ENCODE measurements at places on chromosomes 6 and 20.

GRCh38 chr6:21278375-21278745, 315.2 kb upstream of the SOX4 start:
- no peak for DNase-seq

DNA sequence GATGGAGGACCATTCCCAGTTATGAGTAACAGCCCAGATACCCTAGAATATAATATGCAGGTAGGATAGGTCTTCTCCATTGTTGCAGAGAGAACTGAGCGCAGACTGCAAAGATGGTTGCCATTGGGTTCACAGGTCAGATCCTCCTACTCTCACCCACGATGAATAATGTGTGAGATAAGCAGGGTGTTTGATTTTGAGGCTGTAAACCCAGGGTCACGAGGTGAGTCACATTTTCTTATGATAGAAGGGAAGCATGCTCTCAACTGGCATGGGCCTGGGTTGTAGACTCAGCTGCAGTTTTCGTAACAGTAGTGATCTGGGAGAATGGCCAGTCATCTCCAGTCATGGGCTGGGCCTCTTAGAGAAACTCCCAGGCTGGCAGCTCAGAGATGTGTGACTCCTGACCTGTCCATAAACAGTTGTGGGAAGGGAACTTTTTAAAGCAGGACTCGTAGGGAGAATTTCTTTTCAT, 74.2 kb downstream of the CD164 start:
- no peak for DNase-seq

- DNase-seq: no peak
Measured at GRCh38 chr20:6501061-6501460, 266.4 kb upstream of the BMP2 start.

GRCh38 chr6:35589904-35590303, 77.2 kb upstream of the TULP1 start:
- no peak for DNase-seq

DNA sequence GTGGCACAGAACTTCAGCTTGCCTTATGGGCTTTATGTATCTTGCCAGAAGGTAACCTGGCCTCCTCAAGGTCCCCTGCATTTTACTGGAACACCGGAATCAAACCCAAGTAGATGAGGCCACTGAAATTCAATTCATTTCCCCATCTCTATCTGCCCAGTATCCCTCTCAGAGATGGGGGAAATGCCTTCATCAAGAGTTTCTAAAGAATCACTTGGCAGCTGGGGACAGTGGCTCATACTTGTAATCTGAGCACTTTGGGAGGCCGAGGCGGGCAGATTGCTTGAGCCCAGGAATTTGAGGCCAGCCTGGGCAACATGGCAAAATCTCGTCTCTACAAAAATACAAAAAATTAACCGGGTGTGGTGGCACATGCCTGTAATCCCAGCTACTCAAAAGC, 12.9 kb downstream of the MDGA1 start:
- no peak for DNase-seq

GRCh38 chr20:57884956-57885355, 175.1 kb upstream of the PMEPA1 start:
- DNase-seq: no peak

- no peak for DNase-seq
Measured at GRCh38 chr6:137106183-137106582, 61.4 kb upstream of the IL20RA start.

- DNase-seq: no peak
Measured at GRCh38 chr6:110930781-110931180, 27.7 kb upstream of the GTF3C6 start.

GRCh38 chr6:133169901-133170300, 71.3 kb upstream of the EYA4 start:
- no peak for DNase-seq

GRCh38 chr6:169251822-169252504, 1.7 kb downstream of the THBS2 start:
- no peak for DNase-seq

GRCh38 chr6:130752267-130752666, 74.9 kb upstream of the SMLR1 start:
- no peak for DNase-seq

GRCh38 chr6:167300902-167301777, 10.0 kb downstream of the UNC93A start:
- DNase-seq: no peak

DNA sequence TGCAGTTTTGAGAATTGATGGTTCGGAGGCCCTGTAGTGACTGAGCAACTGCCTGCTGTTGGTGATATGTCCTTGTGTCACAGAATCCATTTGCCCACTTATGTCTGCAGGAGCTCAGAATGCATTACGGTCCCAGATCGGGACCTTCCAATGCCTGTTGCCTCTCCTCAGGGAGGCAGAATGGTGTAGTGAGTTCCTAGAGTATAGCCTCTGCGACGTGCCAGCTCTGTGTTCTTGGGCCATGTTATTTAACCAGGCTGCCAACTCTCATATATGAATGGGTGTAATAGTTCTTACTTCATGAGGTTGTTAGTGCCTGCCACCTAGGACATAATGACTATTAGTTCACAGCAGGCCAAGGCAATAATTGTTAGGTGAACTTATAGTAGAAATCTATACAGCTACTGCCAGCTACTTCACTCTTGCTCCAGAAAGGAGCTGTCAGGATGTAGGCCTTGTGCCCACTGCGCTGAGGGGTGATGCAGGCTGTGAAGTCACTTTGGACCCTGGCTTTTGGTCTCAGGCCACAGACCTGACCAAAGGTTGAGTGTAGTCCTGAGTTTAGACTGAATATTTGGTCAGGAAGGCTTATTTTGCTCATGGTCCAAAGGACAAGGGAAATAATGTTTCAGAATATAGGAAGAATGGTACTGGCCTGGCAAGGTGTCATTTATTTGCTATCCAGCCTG, 82.1 kb downstream of the ASXL1 start:
- no peak for DNase-seq

GRCh38 chr6:146194434-146194833, 165.6 kb downstream of the GRM1 start:
- no peak for DNase-seq

GRCh38 chr6:13455552-13455966, 31.8 kb downstream of the GFOD1 start:
- DNase-seq: no peak

DNA sequence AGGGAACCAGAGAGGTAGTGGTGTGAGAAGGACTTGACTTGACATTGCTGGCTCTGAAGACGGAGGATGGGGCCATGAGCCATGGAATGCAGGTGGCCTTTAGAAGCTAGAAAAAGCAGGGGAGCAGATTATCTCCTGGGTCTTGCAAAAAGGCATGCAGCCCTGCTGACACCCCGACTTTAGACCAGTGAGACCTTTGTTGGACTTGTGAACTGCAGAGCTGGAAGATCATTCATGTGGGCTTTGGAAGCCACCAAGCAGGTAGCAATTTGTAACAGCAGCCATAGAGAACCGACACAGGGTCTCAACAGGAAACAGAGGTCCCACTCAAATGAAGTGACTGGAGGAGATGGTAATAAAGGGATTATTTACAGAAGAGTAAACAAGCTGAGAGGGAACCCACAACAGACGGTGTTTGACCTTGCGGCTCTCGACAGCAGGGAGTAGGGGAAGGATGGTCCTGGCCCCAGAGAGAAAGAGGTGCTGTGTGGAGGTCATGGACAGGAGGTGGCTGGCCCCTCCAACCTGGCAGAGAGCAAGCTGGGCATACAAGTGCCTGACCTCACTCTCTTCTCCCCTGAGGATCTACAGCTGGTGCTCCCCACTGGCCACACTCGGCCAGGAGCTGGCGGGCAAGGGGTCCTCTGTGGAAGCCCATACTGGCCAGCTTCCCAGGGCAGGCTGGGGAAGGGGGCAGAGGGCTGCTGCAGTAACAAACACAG, 43.9 kb downstream of the SLC22A23 start:
- no peak for DNase-seq

DNA sequence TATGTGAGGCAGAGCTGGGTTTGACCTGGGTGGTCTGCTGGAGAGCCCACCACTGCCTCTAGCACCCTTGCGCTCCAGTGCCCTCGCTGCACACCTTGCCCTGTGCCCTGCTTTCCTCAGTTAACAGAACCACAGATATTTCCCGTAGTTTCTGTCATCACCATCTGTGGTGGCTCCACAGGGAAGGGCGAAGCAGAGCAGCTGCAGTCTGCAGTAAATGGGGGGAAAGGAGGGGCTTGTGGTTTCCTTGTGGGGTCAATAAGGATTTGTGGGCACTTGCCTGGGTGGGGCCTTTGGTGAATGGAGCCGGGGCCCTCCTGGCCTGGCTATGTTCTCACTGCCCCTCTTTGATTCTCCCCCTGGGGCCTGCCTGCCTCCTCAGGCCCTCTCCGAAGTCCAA, 21.2 kb upstream of the CCDC167 start:
- no peak for DNase-seq

DNA sequence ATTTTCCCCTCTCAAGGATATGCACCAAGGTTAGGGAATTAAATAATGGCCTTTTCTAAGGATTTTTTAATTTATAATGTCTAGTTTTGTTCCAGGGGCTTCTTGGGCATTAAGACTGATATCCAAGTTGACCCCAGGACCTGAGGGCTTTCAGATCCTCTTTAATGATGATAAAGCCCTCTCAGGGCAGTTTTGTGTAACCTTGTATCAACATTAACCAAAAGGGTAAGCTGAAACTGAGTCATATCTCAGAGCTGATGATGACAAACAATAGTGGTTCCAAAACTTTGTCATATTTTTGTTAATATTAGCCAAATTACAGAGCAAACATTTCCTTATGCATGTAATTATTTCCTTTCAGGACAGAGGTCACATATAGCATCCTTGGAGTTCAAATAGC, 309.4 kb upstream of the MAN1A1 start:
- no peak for DNase-seq
